Dorsolateral prefrontal cortex (tissue), 122 donors: ENCODE measurements at places on chromosomes 3 and 15.

DNA sequence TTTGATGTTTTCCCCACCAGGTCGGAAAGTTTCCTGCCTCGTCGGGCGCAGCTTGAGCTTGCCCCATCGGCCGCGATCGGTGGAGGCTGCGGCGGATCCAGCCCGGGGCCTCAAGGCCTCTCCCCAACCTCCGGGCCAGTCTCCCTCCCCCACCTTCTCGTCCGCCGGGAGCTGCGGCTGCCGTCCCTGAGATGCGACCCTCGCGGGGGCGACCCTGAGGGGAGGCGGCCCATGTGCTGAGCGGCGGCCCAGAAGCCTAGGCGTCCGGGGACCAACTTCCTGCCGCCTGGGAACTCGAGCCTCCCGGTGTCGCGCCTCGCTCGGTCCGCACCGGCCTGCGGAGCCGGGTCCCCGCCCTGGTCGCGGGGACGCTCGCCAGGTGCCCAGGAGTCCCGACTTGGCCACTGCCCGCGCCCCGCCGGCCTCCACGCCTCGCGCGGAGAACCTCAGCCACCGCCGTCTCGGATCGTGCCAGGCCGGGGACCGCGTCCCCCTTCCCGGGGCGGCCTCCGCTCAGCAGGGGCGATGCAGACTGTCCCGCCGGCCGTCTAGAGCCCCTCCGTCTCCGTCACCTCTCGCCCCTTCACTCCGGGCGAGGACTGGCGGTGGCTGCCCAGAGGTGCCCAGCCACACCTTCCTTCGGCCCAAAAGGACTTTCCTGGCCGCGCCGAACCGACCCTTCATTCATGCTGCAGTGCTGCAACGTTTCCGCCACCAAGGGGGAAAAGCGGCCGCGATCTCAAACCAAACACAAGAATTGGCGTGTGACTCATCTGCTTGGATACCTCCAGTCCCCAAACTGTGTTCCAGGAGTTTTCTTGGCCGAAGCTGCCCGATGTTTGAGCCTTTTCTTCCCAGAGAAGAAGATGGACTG lies 656 bp downstream of the SLMAP start:
- DNase-seq, result peak; percentile 23

- DNase-seq, result no peak
Observed at GRCh38 chr15:39874890-39875549, 45.0 kb downstream of the GPR176 start.

DNA sequence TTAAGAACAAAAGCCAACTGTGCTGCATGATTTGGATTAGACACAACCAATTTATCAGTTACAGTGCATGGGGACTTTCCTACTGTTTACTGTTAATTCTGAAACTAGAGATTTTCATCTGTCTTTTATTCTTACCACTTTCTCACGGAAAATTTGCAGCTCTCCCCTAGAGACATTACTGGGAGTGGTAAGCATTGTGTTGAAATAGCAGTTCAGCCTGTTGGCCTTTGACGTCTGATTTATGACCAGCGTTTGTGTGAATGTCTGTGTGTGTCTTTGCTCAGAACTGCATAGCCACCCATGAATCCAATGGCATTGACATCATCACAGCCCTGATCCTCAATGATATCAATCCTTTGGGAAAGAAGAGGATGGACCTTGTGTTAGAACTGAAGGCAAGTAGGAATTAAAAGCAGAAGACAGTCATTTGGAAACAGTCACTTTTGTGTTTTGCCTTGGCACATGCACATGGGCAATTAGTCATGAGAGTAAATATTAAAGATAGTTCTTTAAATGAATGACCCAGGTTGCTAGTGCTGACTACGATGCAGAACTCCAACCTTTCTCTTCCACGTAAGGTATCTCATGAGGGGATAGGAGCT lies 202.2 kb upstream of the BHLHE40 start:
- DNase-seq, result no peak

- no peak for DNase-seq
Observed at GRCh38 chr3:177041730-177042551, 155.3 kb downstream of the TBL1XR1 start.

- peak; percentile 68 for DNase-seq
Observed at GRCh38 chr15:45205192-45205591, 17.4 kb upstream of the SHF start.

DNA sequence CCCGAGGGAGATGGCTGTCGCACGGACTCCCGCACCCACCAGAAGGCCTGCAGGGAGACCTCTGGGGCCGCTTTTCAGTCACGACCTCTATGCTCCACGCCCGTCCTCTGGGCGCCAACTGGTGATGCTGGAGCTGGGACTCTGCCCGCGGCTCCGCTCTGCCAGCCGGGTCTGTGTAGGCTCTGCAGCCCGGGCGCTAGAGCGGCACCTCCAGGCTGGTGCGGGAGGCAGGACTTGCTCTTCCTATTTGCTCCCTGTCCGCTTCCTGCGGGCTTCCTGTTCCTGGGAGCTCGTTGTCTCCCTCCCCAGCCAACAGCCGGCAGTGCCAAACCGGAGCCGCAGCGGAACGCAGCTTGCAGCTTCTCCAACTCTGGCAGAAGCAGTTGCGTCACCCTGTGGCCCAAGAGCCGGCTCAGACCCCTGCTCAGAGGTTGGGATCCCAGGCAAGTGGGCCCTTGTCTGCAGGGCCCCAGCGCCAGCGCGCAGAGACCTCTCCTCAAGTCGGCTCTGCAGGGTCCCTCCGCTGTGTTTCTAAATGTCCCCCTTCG lies 285.9 kb downstream of the XXYLT1 start:
- no peak for DNase-seq

DNA sequence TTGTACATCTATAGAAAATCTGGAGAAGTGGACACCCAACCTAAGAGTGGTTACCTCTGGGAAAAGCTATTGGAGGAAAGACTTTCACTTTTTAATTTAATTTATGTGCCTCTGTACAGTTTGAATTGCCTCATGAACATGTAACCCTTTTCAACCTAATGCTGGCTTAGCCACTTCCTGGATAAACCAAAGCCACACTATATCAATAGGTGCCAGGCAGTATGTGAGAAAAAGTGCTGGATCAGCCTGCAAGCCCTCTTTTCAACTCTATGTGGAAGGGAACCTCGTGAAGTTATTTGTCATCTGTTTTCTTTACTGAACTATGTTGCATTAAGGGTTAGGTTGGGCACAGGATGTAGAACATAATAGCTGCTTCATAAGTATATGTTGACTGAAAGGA lies 9.3 kb upstream of the TOPAZ1 start:
- DNase-seq, result no peak

- no peak for DNase-seq
Observed at GRCh38 chr3:161585922-161586321, 89.3 kb downstream of the OTOL1 start.

DNA sequence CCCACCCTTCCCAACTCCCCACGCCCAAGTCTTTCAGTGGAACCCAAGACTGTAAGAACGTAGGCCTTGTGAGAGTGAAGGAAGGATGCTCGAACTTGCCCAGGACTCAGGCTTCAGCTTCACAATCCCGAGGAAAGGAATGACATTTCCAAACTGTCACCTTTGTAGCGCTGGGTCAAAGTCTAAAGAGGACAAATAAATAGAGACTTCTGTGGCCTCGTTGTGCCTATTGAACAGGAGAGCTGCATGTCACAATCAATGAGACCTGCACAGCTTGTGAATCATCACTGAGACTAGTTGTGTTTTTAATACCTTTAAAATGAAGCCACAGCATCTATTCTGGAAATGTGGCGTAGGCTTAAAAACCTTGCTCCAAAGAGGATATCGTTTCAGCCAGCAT lies 222.8 kb upstream of the ST8SIA2 start:
- DNase-seq, result no peak

DNA sequence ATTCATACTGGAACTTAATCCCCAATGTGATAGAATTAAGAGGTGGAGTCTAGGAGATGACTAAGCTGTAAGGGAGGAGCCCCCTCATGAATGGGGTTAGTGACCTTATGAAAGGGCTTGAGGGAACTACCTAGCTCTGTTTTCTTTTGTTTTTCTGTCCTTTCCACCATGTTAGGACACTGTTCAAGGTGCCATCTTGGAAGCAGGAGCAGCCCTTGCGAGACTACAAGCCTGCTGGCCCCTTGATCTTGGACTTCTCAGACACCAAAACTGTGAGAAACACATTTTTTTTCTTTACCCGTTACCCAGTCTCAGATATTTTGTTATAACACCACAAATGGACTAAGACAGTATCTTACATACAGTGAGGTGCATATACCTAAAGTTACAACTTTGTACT lies 26.5 kb downstream of the GOLGA6A start:
- no peak for DNase-seq

DNA sequence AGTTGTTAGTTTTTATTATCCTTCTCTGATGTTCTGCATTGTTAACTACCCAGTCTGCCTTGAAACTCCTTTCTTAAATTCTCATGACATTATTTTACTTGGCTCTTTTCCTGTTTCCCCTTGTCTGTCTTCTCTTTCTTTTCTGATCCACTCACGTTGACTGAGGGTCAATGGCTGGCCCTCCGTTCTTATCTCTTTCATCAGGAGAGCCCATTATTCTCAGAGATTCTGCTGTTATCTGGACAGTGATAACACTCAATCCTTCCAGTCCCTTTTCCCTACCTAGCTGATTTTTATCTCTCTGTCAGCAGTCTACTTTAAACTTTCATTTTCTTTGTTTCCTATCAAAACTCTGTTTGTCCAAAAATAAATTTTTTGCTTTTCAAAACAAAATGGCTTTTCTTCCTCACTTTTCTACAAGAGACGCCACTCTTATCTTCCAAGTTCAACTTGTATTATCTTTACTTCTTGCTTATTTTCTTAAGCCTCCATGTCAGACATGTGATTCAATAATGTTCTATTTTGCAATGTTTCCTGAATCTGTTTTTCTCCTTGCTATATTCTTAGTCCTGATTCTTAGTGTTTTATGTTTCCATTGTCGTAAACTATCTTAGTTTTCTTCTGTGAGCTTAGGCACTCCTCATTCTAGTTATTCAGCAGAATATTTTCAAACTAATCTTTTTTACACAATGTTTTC lies 120.2 kb downstream of the NEDD4 start:
- DNase-seq, result no peak

GRCh38 chr3:194505791-194506415 lies 19.1 kb upstream of the ATP13A3 start:
- DNase-seq, result no peak

- no peak for DNase-seq
Observed at GRCh38 chr3:118988198-118989130, 46.2 kb downstream of the IGSF11 start.

DNA sequence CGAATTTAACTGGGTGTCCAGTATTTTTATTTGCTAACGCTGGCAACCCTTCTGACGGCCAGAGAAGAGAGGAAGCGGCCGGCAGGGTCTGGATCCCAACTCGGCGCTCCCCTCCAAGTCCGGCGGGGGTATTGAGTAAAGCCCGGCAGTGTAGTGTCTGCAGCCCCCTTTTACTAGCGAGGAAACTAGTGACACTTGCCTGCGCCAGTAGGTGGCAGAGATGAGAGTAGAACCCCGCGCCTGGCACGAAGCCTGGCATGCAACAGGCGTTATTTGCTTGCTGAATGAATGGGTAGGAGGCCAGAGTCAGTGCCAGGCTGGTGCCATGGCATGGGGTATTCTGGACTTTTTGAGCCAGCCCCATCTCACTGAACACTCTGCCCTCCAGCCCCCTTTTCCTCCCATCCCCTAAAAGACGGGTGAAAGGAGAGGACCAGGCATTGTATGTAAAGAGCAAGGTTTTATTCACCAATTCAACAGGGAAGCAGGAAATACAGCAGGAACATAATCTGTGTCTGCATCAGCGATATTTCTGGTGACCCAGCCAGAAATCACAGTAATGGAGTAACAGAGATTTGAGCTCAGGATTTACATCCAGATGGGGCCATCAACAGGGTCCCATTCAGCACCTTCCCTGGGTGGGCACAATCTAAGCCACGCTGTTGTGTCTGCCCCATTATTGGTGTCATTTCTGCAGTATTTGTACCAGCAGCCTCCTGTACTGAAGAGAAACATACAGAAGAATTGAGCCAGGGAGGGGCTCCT lies 788 bp upstream of the WDR73 start:
- DNase-seq, result peak; percentile 92

DNA sequence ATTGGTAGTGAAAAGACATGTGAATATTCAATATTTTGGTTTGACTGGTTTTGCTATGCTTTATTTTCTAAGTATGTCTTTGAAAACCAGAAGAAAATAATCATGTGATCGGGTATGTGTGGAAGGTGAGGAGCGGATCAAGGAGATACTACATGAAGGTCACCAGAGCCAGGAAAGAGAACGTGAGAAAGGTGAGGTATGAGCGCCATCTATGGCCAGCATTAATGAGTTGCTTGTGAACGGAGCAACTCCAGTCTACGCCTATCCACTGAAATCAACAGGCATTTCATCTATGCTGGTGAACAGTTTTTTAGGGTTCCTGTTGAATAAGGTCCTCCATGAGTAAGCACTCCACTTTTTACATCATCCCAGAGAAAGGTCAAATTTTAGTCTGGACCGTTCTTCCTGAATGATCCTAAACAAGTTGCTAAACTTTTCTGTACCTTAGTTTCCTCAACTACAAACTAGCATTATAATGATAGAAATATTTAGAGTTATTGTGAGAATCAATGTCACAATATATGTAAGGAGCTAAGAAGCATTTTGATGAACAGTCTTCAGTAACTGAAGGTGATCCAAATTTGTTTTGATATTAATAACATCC lies 1435.2 kb upstream of the CADM2 start:
- DNase-seq, result no peak

GRCh38 chr15:80550219-80550907 lies 144.7 kb upstream of the ABHD17C start:
- no peak for DNase-seq

DNA sequence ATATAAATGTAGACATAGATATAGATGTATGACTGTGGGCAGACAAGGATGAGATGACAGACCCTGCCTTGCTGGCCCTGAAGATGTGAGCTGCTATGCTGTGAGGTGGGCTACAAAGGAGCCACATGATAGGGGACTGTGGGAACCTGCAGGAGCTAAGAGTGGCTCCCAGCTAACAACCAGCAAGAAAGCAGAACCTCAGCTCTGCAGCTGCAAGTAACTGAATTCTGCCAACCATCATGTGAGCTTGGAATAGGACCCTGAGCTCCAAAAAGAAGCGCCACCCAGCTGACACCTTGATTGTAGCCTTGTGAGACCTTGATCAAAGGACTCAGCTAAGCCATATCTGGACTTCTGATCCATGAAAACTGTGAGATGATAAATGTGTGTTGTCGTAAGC lies 123.3 kb upstream of the GRM7 start:
- DNase-seq, result no peak

GRCh38 chr15:78739996-78740903 lies 71.0 kb downstream of the ADAMTS7 start:
- DNase-seq, result no peak

DNA sequence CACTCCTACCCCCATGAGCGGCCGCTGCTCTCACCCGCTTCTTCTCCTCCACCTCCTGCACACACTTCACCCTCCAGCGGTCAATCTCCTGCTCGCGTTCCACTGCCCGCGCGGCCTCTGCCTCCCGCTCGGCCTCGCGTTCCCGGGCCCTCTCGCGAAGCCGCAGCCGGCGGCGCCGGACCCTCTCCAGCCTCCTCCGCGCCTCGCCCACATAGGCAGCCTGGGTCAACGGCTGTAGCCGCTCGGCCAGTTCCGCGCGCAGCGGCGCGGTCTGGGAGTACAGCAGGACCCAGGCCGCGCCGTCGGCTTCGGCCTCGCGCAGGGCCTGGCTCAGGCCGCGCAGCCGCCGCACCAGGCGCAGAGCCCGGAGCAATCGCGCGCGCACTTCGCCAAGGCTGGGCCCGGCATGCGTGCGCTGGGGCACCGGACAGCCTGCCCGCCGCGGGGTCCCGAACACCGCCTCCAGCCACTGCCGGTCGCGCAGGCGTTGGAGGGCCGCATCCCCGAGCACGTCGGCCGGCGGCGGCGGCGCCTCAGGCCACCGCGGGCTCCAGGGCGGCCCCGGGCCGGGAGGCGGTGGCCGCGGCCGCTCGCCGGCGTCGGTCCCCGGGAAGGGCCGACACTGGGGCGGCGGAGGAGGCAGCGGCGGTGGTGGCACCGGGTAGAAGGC lies 595 bp downstream of the PDCD7 start:
- DNase-seq, result peak; percentile 36

- no peak for DNase-seq
Observed at GRCh38 chr3:65497236-65497635, 541.5 kb downstream of the MAGI1 start.
